ENCODE measurements at places on chromosomes 2 and 18.

GRCh38 chr2:112924821-112925220 lies 13.9 kb downstream of the IL37 start:
- no peak for DNase-seq

GRCh38 chr18:13235981-13236380 lies 17.4 kb downstream of the LDLRAD4 start:
- DNase-seq, result peak; percentile 85

- DNase-seq, result no peak
Measured at GRCh38 chr18:31195063-31195462, 32.4 kb upstream of the DSC1 start.

GRCh38 chr2:100009743-100010142 lies 132.6 kb downstream of the AFF3 start:
- no peak for DNase-seq

DNA sequence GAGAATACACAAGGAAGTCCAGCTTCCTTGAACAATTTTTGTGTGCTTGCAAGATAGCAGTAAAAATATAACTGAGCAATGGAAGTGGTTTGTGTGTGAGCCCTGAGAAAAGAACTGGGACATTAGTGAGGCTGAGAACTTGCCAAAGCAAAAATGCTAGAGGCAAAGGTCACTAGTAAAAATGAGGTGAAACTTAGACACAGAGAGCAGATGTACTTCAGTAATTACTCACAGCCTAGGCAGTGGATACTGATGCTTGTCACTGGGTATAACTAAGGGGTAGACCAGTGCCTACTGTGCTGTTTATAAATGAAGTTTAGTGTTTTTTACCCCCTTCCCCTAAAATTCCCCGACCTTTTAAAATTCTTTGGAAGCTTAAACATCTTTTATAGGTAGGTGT lies 450.1 kb downstream of the LPIN1 start:
- no peak for DNase-seq

DNA sequence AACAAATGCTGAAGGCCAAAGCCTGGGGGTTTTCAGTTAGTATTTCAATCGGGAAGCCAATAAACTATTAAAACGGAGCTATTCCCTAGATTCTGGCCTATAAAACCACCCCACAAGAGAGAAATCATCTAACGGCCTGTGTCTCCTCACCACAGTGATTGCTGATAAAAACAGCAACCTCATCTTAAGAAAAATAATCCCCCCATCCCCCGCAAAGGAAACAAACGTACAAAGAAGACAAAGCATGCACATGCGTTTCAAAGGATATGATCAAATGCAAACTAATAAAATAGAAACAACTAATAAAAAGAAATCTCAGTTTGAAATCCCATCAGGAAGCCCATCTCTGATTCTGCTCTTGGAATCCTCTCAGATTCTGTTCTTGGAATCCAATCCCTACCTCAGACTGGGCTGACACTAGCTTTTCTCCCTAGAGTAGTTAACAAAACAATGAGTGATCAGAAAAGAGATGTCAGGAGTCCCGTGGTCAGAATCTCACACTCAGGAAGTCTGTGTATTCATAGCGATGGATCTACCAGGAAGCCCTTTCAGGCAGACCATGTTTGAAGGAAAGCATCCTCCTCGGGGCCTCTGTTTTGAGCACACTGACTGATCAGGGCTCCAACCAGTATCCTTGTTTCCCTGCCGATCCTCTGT lies 150.7 kb downstream of the THADA start:
- DNase-seq, result no peak

- DNase-seq, result no peak
Measured at GRCh38 chr18:7388741-7389140, 157.9 kb downstream of the LRRC30 start.

DNA sequence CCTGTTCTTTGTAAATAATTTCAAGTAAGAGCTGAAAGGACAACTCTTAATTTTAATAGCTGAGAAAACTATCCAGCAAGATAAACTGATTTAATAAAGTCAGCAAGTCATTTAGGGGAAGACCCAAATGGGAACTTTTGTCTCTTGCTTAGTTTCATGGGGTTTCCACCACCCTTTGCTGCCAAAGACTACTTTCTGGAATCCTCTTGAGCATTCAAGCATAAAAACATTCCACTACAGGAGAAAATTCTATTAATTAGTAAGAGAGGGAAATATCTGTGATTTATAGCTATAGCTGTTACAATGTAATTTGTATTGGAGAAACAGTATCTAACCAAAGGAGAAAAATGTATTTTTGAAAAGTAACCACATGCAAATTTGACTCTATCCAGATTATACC lies 20.6 kb downstream of the EFEMP1 start:
- DNase-seq, result no peak

GRCh38 chr2:102283996-102284395 lies 27.4 kb upstream of the IL1RL1 start:
- no peak for DNase-seq

DNA sequence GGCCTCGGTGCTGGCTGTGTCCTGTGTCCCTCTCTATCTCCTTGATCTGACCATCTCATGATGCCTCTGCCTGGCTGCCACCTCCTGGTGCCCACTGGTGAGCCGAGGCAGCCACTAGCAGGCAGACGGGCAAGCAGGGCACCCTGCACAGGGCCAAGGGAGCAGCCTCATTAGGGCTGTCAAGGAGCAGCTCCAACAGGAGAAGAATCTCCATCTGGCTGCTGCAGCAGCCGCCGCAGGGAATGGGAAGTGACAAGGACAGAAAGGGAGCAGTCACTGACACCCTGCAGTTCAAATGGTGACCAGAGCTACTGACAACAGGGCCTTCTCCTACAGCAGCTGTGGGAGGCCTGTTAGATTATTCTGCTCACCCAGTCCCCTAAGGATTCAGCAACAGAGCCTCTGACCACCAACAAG lies 32.6 kb downstream of the ALPK2 start:
- no peak for DNase-seq

GRCh38 chr2:212050871-212051270 lies 487.7 kb downstream of the ERBB4 start:
- no peak for DNase-seq

All from Ammon's horn (tissue), 1 donor.